Activated CD8-positive, alpha-beta memory T cell treated with anti-CD3 and anti-CD28 coated beads, Interleukin-2, amount 10 ng/mL, durations not matched to agents 7 days and 5 days (primary cell): ENCODE measurements at places on chromosomes 7 and 10. TPM values are rescaled to one million over a fixed set of nuclear protein-coding genes. Genes with fewer than 3 reads are reported as not detected.

SPDYE1 gene
- total RNA-seq = 0.20 TPM

DNA sequence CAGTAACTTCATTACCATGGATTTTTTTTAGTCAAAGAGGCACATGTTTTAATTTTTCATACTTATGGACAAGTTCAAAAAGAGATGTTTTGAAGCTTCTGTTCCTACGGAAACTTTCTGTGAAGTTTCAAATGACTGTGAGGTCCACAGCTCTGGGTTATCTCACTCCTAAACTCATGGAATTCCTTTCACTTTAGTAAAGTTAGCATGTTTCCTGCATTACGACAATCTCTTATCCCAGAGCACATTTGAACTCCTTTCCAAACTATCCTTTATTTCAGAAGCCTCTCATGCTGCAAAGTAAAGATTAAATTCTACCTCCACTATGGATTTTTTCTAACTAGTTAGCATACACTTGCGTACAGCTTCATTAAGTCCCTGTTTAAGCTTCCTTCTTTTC is 15.3 kb upstream of the ADD3 start:
- H3K4me3 ChIP-seq = no peak overlapping the region
- peaks cover 5% of the 10 kb centered on the region for H3K36me3 ChIP-seq
- peaks cover 8% of the 10 kb centered on the region for H3K27me3 ChIP-seq

- no peak overlapping the region for H3K27ac ChIP-seq
- peaks cover 7% of the 10 kb centered on the region for H3K36me3 ChIP-seq
- no peak overlapping the region for H3K4me3 ChIP-seq
- H3K27me3 ChIP-seq = no peaks in the 10 kb centered on the region
Observed at GRCh38 chr10:132703419-132704007, 82.4 kb downstream of the NKX6-2 start.

DNA sequence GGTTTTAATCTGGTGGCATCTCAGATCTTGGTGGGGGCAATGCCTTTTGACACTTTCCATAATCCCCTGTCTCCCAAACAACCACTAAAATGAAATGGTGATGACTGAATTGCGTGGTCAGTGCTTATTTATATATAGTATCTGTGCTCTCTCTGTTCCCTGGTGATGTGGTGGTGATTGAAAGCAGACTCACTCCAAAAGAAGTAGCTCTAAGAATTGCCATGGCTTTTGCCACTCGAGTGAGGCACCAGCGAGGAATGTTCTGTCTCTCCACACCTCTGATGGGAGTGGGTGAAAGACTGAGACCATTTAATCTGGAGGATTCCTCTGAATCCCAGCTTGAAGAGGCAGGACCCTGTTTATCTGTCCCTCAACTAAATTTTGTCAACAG is 2.8 kb downstream of the DUSP5 start:
- peak overlapping the region; percentile 99 for H3K4me3 ChIP-seq
- H3K4me1 ChIP-seq = peaks cover 70% of the 10 kb centered on the region
- H3K36me3 ChIP-seq = peaks cover 69% of the 10 kb centered on the region
- H3K27ac ChIP-seq = peak overlapping the region; percentile 97
- no peaks in the 10 kb centered on the region for H3K27me3 ChIP-seq

DNAH11 gene
- 0.28 TPM for total RNA-seq

DNA sequence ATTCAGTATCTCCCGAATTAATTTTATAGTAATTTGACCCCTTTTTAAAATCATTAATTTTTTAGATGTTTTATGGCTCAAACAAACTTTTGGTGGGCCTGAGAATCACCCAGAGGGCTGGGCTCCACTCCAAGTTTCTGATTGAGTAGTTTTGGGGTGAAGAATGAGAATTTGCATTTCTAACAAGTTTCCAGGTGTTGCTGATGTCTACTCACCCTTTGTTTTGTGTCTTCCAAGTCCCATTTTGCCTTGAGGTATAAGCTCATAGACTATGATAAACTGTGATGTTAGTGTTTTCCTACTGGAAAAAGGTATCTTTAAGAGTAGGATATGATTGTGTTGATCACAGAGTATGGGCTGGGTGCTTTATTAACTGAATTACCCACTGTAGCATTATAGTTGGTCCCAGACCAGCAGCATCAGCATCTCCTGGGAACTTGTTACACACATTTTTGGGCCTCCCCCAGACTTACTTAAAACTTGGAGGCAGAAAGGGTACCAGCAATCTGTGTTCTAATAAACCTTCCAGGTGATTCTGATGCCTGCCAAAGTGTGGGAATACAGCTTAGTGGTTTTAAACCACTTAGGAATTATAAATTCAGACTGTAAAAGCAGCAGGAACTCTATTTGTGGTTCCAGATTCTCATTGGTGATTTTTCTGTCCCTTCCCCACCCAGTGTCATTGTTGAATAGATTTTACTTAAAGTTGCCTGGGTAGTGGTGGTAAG is 19.1 kb downstream of the ZNRF2 start:
- no peaks in the 10 kb centered on the region for H3K27me3 ChIP-seq
- peaks cover 27% of the 10 kb centered on the region for H3K4me1 ChIP-seq
- H3K4me3 ChIP-seq = no peak overlapping the region
- no peak overlapping the region for H3K27ac ChIP-seq

STK32C gene
- 11.6 TPM for total RNA-seq

DNA sequence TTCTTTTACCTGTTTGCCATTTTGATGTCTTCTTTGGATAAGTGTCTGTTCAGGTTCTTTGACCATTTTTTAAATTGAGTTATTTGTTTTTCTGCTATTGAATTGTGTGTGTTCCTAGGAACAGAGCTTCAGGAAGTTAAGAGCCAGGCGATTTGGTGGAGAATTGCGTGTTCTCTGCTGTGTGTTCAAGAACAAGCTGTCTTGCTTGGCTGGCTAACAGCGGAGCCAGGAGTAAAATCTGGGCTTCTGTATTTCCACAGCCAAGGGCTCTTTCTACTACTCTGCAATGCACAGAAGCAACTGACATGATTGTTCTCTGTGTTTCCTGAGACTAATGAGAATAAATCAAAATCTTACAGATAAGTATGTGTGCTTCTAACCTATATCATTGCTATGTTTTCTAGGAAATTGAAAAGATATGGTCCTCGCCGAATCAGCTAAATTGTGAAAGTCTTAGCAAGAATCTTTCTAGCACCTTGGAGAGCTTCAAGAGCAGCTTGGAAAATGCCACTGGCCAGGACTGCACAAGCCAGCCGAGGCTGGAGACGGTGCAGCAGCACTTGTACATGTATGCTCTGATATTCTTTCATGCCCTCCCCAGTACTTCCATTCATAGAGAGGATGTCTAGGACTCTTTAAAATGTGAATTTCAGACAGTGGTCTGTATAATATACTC is 124.2 kb downstream of the ABCA13 start:
- no peak overlapping the region for H3K27ac ChIP-seq
- no peaks in the 10 kb centered on the region for H3K36me3 ChIP-seq
- H3K4me1 ChIP-seq = peaks cover 19% of the 10 kb centered on the region
- DNase-seq = no peak
- peaks cover 13% of the 10 kb centered on the region for H3K27me3 ChIP-seq

DNA sequence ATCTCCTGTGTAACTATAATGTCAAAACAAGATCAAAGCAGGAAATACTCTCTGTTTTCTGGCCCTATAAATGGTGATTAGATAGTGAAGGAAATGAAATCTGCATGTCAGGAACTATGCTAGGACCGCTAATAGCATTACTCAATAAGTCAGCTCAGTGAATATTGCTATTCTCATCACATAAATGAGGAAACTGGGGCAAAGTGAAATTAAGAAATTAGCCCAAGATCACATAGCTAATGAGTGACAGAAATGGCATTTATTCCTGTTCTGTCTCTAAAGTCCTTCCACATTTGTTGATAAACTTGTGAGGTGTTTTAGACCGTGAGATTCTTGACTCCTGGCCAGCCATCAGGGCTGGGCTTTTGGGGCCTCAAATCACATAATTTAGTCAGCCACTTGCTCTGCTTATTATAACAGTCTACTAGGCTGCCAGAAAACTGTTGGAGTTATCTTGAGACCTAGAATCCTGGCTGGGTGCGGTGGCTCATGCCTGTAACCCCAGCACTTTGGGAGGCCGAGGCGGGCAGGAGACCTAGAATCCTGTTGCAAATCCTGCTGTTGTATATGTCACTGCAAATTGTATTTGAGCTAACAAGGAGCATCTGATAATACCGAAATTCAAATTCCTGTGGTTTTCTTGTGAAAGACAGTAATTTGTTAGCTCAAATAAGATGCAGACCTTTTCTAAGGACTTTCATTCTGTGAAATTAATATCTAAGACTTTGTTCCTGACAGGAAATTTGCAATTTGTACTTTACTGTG is 66.5 kb upstream of the SHTN1 start:
- DNase-seq = no peak
- H3K27ac ChIP-seq = no peak overlapping the region
- H3K27me3 ChIP-seq = no peaks in the 10 kb centered on the region
- no peaks in the 10 kb centered on the region for H3K4me1 ChIP-seq
- no peaks in the 10 kb centered on the region for H3K36me3 ChIP-seq
- H3K4me3 ChIP-seq = no peak overlapping the region

DNA sequence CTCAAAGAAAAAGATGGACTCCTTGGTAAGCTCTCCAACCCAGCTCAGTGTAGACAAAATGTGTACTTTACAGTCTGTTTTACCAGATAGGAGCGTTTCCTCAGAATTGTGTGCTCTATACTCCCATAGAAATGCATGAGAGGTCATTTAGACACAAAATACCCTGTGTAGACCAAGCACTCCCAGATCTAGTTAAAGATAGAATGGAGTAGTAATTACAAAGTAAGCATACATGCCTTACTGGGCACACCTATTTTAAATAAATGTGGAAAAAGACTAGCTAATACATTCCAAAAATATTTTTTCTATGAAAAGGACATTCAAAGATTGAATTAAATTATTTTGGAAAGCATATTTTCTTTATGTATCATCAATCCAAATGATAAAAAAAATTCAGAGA is 271.9 kb upstream of the DGKB start:
- no peaks in the 10 kb centered on the region for H3K36me3 ChIP-seq
- H3K4me3 ChIP-seq = no peak overlapping the region
- DNase-seq = no peak
- no peaks in the 10 kb centered on the region for H3K27me3 ChIP-seq
- H3K4me1 ChIP-seq = no peaks in the 10 kb centered on the region

DNA sequence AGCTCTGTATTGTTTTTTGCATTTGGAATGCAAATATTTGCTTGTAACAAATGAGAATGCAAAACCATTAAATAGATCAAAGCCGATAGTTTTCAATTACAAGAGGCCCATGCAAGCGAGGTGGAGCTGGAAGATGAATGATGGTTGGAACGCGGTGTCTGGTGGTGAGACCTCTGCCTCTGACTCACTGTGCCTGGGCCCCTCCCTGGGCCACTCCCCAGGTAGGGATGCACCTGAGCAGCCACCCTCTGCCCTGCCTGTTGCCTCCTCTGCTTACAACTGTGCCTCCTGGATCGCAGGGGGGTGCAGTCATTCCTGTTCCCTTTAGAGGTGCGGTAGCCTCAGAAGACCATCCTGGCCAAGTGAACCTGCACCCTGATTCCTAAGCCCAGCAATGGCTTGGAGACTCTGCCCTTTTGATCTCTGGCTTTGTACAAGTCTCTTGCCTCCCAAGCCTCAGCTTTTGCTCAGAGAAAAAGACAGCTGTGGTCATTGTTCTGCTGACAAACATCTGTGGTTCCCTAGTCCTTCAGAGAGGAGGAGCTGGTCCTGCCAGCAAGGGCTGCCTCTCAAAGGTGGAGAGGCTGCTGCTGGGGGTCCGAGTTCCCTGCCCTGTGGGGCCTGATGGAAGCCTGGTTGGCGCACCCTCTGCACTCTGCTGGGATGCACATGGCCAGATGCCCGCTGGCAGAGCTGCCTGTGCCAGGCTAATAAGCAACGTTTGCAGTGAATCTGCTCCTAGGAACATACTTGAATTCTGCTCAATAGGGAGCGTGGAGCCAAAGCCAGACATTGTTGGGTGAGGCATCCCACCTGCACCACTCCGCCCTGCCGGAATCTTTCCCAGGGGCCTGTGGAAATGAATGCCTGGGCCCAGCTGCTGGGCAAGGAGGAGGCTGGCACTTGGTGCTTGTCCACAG is 126.3 kb upstream of the TCERG1L start:
- no peaks in the 10 kb centered on the region for H3K4me1 ChIP-seq
- DNase-seq = no peak
- H3K27me3 ChIP-seq = no peaks in the 10 kb centered on the region
- no peaks in the 10 kb centered on the region for H3K36me3 ChIP-seq
- no peak overlapping the region for H3K27ac ChIP-seq
- no peak overlapping the region for H3K4me3 ChIP-seq

DNA sequence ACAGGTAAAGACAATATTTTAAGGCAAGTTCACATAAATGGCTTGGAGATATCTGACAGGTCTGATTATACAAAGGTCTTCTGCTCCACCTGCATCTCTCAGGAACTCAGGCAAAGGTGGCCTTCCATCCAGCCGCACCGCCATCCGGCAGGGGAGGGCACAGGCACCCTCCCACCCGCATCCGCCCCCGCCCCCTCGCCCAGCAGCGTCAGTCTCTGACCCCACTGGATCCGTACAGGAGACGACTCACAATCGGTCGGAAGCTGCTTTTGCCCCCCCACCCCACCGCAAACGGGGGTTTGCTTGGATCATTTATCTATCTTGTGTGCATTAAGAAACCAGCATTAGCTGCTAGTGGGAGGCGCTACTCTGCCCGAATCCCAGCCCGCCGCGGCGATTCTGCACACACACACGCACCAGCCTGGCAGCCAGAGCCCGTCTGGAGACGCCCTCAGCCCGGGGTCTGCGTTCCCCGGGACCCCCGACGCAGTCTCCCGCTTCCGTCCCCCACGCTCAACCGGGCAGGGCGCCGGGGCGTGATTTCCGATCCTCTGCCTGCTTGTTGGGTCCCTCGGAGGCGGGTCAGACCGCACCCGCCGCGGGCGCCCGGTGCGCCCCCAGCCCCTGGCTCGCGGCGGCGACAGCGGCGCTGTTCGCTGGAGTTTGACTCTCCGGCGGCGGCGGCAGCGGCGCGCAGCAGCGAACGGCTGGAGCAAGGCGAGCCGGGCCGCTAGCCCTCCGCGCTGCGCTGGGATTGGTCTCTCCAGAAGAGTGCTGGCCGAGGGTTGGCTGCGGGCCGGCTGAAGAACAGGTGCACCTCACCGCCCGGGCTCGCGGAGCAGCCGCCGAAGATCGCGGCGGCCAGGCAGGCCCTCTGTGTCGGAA is 820 bp upstream of the NRG3 start:
- peaks cover 4% of the 10 kb centered on the region for H3K36me3 ChIP-seq
- peaks cover 6% of the 10 kb centered on the region for H3K4me1 ChIP-seq
- no peak for DNase-seq
- no peak overlapping the region for H3K4me3 ChIP-seq

HOXA9 gene
- total RNA-seq = not detected

DNA sequence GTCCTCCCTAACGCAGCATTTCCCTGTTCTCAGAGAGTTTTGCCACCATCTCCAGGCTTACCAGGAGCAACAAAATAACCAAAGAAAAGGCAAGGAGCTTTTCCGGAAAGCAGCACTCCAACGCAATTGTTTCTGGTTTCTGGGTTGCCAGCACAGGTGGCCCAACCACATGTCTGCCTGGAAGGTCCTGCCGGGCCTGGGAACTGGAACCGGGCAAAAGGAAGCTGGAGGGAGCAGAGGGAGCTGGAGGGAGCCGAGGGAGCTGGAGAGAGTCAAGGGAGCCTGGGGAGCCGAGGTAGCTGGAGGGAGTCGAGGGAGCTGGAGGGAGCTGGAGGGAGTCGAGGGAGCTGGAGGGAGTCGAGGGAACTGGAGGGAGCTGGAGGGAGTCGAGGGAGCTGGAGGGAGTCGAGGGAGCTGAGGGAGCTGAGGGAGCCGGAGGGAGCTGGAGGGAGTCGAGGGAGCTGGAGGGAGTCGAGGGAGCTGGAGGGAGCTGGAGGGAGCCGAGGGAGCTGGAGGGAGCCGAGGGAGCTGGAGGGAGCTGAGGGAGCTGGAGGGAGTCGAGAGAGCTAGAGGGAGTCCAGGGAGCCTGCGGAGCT is 54.6 kb downstream of the STK32C start:
- H3K36me3 ChIP-seq = no peaks in the 10 kb centered on the region
- H3K27ac ChIP-seq = no peak overlapping the region
- H3K4me1 ChIP-seq = peaks cover 14% of the 10 kb centered on the region
- no peaks in the 10 kb centered on the region for H3K27me3 ChIP-seq
- H3K4me3 ChIP-seq = no peak overlapping the region

DNAAF5 gene
- 27.5 TPM for total RNA-seq
